ENCODE measurements at places on chromosomes 13 and 19.

DNA sequence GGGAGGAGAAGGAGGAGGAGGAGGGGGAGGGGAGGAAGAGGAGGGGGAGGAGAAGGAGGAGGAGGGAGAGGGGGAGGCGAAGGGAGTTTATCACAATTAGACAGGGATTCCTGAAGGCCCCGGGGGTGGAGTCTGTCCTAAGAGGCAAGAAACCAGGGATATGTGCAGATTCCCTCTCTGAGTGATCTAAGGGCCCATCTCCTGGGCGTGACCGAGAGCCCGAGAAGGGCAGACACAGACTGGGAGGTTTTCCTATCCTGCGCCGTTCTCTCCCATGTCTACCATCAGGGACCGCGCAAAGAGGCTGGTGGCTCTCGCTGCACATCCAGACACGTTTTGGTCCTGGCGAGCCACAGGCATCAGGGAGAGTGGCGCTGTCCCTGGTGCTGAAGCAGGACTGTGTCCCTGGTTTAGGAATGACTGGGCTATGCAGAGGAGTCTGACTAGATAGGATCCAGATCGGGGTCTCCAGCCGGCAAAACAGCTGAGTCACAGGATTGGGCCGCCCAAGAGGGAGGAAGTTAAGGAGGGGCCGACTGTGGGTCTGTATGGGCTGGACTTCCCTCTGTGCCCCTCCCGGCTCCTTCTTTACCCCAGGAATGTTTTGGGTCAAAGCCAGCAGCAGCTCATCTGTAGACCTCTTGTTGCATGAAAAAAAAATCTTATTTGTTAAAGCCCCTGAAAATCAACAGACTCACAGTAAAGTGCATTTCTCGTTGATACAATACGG, 17.9 kb upstream of the ZNF175 start:
- peak; percentile 79 for DNase-seq

- no peak for DNase-seq
Observed at GRCh38 chr13:44921931-44922758, 67.1 kb downstream of the NUFIP1 start.

GRCh38 chr19:49635530-49636232, 4.3 kb downstream of the RRAS start:
- peak; percentile 37 for DNase-seq

DNA sequence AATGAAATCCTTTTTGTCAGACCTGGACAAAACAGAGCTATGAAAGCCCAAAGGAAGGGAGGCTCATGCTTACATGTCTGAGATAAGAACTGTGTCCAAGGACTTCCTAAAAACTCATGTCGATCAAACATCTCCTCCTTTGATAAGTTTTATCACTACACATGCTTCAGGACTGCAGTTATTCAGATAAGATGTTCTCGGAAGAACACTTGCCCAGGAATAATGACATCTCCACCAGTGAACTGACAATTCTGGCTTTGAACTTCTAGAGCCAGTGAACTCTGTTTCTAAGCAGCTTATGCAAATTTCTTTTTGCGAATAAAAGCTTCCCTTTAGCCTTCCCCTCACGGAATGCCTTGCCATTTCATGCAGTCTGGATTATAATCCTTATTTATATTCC, 561.6 kb downstream of the TBC1D4 start:
- DNase-seq: no peak

- DNase-seq: no peak
Observed at GRCh38 chr13:89749888-89750287, 1597.6 kb upstream of the MIR17HG start.

GRCh38 chr13:44819772-44820171, 169.5 kb downstream of the NUFIP1 start:
- DNase-seq: no peak
